ENCODE measurements at places on chromosomes 1 and 21. TPM values are rescaled to one million over a fixed set of nuclear protein-coding genes. Genes with fewer than 3 reads are reported as not detected.
A peak's percentile ranks its signal among the peaks of the same experiment; 100 is the strongest.

DNA sequence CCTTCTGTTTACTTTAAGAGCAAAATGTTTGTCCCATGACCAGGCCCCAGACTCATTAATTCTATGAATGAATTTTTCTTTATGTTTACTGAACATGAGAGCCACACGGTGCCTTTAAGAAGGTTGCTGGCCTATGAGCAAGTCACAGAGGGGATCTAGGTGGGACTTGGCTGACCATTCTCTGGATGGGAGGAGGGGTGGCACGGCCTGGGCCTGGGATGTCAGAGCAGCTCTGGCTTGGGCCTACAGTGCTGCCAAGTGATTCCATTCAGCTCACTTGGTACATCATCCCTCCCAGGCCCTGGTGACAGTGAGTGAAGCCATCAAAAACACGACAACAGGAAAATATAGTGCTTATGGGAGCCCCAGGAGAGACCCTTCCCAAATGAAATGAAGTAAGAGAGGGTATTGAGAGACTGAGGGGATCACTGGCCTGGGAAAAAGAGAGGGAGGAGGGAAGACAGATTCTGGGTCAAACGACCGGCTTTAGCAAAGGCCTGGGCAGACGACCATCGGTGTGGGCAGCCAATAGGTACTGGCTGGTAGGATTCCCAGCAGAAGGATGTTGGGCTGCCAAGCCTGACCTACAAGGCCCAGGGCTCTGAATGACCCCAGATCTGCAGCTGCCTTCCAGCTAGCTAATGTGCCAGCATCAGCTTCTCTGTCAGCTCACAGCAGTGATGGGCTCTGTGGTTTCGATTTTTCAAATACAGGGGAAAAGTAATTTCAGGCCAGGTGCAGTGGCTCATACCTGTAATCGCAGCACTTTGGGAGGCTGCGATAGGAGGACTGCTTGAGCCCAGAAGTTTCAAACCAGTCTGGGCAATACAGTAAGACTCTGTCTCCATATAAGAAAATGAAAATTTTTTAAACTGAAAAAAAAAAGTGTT is 3.3 kb downstream of the TMEM53 start:
- DNase-seq, result no peak

- DNase-seq, result no peak
Measured at GRCh38 chr1:113451710-113452109, 61.4 kb downstream of the MAGI3 start.

- no peak for DNase-seq
Measured at GRCh38 chr1:68196676-68197075, 35.6 kb downstream of the WLS start.

- DNase-seq, result peak; percentile 65
Measured at GRCh38 chr1:160083968-160084770, 2.8 kb downstream of the KCNJ9 start.

DNA sequence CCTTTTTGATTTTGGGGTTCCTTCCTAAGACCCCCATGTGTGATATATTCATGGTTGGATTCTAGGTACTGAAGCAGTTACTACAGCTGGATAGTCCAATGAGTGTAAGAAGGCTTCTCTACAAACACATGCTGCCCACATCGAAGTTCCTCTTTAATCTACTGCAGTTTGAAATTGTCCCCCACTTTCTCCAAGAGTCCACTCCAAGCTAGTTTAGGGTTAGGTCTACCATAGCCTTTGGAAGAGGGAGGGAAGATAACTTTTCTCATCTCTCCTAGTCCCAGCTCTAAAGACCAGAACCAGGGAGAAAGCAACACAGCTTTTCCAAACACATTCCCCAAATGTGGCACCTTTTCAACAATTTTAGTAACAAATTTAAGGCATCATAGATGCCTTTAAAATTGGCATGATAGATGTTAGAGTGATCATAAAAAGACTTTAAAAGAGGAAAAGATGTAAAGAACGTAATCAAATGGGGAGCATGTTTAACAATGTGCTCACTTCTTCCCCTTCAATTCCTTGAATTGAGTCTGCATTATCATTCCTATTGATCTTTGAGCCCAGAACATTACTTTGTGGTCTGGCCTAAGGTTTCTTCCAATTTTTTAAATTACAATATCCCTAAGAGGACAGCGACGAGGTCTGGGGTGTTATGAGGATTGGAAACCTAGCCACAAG is 1.0 kb upstream of the EXO1 start:
- no peak for DNase-seq

DNA sequence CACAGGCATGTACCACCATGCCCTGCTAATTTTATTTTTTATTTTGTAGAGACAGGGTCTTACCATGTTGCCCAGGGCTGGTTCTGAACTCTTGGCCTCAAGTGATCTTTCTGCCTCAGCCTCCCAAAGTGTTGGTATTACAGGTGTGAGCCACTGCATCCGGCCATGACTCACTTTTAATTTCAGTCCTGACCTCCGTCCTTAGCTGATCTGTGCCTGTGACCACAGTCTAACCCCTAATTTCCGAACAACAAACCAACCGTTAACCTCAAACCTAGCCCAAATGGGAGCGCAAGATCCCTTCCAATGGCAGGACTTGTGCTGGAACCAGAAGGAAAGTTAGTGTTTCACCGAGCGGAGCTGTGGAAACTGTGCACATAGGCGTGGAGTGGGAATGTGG is 29.3 kb upstream of the MAN1C1 start:
- DNase-seq, result no peak

DNA sequence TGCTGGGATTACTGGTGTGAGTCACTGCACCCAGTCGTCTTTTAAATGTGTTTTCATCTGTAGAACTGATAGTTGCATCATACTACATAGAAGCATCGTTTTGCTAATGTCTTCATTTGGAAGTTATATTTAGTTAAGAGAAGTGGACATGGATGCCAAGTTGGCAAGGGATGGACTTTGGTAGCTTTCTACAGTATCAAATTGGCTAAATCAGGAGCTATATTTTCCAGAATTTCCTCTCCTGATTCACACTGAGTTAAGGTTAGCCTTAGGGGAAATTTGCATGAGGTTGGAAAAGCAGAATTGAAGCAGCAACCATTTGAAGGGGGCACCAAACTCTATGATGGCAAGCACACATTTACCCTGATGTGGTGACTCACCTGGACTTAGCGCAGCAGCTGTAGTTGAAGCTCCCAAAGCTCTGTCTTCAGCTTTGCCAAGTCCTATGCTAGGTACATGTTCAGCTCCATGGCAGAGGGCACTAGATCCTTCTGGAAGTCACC is 43.9 kb downstream of the DUSP10 start:
- DNase-seq, result no peak

DNA sequence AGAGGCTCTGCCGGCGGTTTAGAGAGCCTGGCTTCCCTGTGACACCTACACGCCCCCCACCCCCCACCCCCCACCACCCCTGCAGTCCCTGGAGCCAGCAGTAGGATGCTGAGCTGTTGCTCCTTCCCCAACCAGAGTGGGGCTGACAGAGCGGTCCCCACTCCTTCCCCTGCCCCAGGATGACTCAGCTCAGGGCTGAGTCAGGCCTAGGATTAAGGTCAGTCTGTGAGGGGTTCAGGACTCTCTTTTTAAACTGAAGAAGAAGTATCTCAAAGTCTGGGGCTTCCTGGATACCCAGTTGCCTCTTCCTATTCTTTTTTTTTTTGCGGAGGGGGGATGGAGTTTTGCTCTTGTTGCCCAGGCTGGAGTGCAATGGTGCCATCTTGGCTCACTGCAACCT is 19.1 kb downstream of the DMBX1 start:
- DNase-seq, result peak; percentile 79

GRCh38 chr1:90504509-90504908 is 212.6 kb downstream of the BARHL2 start:
- peak; percentile 15 for DNase-seq

DNA sequence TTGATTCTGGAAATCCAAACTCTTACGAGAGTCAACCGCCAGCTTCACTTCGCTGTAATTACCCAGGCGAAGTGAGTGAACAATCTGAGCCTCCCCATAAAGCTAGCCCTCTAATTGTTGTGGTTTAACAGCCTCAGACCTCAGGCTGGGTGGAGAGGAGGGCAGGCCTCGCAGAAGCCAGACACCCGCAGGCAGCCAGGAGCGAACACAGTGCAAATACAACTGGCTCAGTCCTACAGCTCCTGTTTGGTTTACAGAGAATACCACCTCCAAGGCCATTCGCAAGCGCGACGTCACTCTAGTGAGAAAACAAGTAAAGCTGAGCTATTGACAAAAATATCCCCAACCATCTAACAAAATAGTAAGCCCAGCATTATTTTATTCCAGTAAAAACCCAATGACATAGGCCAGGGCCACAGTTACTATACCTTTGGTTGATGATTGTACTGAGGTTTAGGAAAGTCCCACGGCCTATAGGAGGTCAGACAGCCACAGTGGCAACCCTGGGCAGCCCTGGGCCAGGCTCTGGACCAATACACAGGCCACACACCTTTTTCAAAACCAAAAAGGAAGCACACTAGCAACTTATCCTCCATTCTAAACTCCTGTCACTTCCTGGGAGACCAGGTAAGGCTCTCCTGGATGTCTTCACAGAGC is 163.3 kb downstream of the ETS2 start:
- peak; percentile 81 for DNase-seq

- no peak for DNase-seq
Measured at GRCh38 chr1:50427086-50427817, 4.0 kb upstream of the DMRTA2 start.

DNA sequence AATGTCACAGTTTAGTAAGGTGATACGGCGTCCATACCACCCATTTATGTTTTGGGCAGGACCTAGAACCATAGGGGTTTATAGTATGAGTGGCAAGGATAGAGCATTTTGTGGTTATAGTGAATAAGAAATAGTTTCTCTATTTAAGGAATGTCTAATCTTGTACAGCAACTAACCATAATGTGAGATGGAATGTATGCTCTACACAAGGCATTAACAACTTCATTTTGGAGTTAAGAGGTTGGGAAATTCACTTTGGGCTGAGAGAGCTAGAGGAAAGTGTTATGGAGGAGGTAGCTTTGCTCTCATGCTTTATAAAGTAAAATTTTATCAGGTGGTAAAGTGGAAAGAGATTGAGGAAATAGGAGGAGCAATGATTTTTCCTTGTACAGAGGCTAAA is 3.0 kb upstream of the MCL1 start:
- no peak for DNase-seq

DNA sequence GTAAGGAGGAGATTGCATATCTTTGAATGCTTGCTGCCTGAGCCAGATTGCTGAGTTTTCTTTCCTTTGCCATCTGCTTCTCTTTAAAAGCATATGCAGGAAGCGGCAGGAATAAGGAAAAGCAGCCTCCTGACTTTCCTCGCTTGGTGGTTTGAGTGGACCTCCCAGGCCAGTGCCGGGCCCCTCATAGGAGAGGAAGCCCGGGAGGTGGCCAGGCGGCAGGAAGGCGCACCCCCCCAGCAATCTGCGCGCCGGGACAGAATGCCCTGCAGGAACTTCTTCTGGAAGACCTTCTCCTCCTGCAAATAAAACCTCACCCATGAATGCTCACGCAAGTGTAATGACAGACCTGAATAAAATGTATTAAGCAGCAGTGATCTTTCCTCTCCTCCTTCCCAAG is 1.5 kb downstream of the CORT start:
- DNase-seq, result no peak

- peak; percentile 54 for DNase-seq
Measured at GRCh38 chr1:230167419-230167852, 100.4 kb downstream of the GALNT2 start.

DNA sequence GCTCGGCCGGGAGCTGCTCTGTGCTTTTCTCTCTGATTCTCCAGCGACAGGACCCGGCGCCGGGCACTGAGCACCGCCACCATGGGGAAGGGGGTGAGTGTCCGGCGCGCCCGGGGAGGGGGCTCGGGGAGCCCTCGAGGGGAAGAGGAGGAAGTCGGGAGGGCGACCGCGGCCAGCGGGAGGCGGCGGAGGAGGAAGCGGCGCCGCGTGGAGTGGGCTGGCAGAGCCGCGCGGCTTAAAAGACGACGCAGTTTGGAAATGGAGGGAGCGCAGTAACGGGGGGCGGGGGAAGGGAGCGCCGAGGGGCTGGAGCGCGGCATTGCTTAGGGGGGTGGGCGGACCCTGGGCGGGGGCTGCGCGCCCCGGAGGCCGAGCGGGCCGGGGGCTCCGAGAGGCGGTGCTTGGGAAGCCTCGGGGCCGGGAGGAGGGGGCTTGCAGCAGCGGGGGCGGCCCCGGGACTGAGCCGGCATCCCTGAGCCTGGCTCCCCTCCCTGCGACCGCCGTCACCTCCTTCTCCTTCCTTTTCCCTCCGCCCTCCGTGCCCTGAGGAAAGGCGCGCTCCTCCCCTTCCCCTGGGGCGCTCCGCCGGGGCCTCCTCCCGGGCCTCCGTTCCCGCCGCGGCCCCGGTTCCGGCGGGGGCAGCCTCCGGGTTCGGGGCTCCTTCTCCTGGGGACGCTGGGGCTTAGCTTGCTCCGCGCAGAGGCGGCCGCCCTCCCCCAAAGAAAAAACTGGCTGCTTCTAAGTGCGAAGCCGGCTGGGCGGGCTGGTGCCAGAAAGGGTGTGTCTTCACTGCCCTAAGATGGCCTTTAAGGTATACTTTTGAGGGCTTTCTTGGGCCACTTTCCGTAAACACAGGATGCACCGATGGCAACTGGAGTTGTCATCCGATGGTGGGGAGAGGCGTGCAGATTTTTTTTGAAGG is 648 bp downstream of the ATP1A1 start:
- DNase-seq, result peak; percentile 75

- DNase-seq, result peak; percentile 55
Measured at GRCh38 chr1:11281518-11282331, 8.7 kb downstream of the UBIAD1 start.

DNA sequence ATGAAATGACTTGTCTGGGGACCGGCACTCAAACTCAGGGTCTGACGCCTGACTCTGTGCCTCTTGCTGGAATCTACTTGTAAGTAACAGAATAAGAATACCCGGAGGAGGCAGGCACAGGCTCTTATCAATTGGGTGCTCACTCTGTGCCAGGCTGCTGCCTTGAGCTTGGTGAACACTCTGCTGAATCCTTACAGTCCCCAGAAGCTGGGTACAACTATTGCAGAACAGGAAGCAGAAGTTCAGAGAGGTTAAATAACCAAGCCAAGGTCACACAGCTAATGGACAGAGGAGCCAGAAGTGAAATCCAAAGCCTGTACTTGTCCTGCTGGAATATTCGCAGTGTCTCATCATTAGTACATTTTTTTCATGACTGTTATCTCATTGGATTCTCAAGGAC is 86.0 kb downstream of the EPHB2 start:
- DNase-seq, result no peak

GRCh38 chr1:43121256-43121900 is 50.7 kb downstream of the EBNA1BP2 start:
- DNase-seq, result no peak

DNA sequence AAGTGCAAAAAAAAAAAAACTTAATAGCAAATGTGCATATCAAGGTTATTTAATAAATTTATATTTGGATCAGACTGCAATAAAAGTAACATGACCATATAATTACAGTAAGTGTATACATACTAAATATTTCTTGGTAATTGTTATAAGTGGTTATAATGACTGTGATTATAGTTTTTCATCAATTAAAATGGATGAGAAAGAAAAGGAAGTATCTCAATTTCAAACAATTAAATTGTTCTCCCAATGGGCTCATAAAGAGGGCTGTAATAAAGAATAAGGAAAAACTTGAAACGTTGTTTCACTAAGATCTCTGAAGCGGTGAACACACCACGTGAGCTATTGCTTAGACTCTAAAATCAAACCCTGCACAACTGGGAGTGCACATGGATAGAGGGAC is 104.1 kb downstream of the CDC42BPA start:
- no peak for DNase-seq

- DNase-seq, result no peak
Measured at GRCh38 chr1:161838885-161839284, 72.8 kb downstream of the ATF6 start.

- DNase-seq, result no peak
Measured at GRCh38 chr1:203544978-203545816, 51.2 kb downstream of the OPTC start.

CCDC27 gene
- not detected for total RNA-seq

SFN gene
- total RNA-seq, result 1.8 TPM

AGL gene
- 8.2 TPM for total RNA-seq

TMEM269 gene
- not detected for total RNA-seq

FAM167B gene
- total RNA-seq, result not detected

DDR2 gene
- total RNA-seq, result 23.9 TPM

NBPF4 gene
- total RNA-seq, result 0.46 TPM
